ENCODE measurements at places on chromosomes 7 and 10.

GRCh38 chr7:37084303-37084702 lies 360.0 kb upstream of the AOAH start:
- no peak for DNase-seq

DNA sequence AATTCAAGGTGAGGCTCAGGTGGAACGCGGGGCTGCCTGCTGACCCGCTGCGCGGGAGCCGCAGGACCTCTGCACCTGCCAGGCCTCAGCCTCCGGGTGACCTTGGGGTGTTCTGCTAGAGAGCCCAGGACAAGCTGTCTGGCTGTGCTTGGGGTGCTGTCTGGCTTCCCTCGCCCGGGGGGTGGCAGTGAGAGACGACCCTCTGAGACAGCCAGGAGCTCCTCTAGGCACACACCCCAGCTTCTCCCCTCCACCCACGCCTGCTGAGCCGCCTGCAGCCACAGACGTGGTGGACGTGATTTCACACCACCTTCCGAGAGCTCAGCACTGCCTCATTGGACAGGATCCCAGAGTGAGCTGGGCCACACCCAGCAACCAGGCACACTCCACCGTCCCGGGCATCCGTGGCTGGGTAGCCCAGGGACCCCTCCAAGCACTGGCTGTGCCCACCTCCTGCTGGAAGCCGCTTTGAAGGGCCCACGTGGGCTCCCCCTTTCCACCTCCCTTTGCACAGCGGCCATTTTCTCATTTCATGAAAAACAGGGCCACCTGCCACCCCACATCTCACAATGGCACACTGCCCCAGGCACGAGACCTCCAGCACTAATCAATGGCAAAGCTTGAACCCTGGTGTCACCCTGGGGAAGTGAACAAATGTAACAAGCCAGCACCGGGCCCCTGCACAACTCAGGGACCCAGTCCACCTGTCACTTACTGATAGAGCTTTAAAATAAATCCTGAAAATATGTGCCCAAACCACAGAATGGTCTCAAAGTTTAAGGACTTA lies 35.0 kb downstream of the ZFAND2A start:
- no peak for DNase-seq

DNA sequence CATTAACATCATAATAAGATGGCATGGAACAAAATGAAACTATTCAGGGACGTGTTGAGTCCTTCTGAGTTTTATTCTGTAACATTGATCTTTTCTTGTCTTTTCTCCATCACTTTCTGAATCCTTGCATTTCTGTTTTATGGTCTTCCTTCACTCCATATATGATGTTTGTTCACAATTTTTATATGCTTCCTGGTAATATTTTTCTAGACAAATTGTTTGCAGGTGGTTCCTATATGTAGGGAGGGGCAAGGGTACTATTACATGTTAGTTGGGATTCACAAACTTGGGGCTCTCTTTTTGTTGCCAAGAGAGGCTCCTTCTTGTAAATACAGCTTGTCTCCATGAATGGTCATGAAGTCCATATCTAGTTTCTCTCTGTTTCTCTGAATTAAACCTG lies 159.2 kb downstream of the LHFPL3 start:
- no peak for DNase-seq

DNA sequence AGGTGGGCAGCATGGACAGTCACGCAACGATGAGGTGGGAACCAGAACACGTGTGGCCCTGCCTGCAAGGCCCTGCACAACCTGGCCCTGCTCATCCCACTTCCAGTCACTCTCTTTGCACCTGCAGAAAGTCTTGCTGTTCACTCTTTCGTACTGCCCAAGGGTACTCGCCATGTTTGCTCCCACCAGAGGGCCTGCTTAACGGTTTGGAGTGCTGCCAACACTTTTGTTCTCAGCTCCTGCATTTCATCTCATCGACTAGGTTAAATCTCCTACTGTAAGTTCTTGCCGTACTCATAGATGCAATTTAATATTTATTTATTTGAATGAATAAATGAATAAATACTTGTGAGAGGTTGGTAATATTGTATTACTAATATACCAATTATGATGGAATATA lies 315.3 kb downstream of the SDK1 start:
- no peak for DNase-seq

DNA sequence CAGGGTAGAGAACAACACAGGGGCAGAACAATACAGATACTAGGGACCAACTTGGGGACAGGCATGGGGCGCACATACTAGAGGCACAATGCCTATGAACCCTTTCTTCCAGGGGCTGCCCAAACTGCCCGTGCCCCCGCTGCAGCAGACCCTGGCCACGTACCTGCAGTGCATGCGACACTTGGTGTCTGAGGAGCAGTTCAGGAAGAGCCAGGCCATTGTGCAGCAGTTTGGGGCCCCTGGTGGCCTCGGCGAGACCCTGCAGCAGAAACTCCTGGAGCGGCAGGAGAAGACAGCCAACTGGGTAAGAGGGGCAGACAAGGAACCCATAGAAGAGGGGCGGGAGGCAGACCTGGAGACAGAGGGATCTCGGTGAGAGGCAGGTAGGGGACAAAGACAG lies 5.8 kb downstream of the CHAT start:
- no peak for DNase-seq

- no peak for DNase-seq
These were observed 260.2 kb downstream of the SDHAF3 start for GRCh38 chr7:97377713-97378112.

GRCh38 chr10:99983280-99983988 lies 26.3 kb downstream of the DNMBP start:
- no peak for DNase-seq

DNA sequence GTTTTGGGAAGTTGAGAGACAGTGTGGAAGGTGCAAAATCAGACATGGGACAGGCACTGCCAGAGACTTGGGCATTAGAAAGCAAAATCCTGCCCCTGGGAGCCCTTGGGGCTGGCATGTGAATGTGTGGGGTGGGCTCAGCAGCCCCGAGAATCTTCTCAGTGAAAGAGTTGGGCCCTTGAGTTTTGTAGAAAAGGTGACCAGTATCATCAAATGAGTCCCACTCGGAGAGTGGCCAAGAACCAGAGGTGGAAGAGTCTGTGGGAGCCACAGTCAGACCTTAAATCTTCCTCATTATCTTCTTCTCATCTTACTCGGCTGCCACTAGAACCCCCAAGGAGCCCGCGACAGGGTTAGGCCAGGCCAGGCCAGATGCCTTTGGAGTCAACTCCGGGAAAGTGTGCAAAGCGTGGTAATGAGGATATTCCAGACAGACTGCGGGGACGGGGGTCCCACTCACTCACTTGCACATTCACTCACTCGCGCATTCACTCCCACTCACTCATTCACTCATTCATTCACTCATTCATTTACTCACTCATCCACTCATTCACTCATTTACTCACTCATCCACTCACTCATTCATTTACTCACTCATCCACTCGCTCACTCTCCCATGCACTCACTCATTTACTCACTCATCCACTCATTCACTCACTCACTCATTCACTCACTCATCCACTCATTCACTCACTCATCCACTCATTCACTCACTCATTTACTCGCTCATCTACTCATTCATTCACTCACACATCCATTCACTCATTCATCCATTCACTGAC lies 74.9 kb downstream of the CARD11 start:
- DNase-seq = no peak

DNA sequence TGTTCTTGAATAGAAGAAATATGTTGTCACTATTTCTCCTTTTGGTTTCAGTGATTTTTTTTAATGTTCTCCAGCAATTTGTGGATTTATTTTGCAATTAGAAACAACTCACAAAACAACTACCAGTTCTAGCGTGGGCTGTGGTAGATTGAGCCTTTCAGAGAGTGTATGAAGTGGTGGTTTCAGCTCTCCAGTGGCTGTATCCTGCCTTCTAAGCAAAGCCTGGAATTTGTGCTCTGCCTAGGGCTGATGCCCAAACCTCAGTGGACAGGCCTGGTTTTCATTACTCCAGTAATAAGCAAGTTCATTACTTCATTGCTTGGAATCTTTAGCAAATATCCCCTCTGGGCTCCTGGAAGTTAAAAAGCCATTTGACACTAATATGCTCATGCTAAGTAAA lies 35.9 kb downstream of the APBB1IP start:
- DNase-seq = no peak

GRCh38 chr7:155553871-155554270 lies 7.5 kb upstream of the CNPY1 start:
- no peak for DNase-seq

DNA sequence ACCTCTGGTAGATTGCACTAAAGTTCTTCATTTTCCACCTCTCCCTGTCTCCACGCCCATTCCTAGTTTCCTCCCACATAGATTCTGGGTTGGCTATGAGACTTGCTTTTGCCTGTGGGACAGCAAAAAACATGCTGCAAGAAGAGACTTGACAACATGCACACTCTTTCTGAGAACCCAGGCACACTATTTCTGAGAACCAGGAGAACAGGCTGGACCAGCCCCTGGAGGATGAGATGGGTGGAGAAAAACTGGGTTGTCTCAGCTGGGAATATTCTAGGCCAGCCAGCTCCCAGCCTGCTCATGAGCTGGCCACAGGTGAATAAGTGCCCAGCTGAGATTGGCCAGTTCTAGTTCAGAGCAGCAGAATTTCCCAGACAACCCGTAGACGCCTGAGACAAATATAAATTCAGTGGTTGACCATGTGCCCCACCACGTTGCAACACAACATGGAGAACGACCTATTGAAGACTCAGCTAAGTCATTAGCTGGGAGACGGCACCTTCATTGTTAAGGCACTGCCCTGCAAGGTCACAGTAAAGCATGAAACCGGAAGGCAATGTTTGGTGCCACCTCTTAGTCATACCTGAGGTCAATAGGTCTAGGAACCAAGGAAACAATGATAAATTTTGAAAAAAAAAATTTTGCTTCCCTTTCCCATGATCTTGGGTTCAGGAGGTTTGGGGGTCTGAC lies 92.7 kb upstream of the AKR1E2 start:
- DNase-seq = no peak
